ENCODE measurements at places on chromosomes 3 and 15.

- DNase-seq = no peak
Observed at GRCh38 chr3:45041666-45042065, 15.6 kb downstream of the CLEC3B start.

GRCh38 chr3:169996063-169996462, 29.5 kb downstream of the SEC62 start:
- DNase-seq = no peak

- DNase-seq = no peak
Observed at GRCh38 chr3:31364711-31365110, 168.0 kb upstream of the STT3B start.

GRCh38 chr3:172142051-172142863, 102.9 kb downstream of the FNDC3B start:
- peak; percentile 22 for DNase-seq

DNA sequence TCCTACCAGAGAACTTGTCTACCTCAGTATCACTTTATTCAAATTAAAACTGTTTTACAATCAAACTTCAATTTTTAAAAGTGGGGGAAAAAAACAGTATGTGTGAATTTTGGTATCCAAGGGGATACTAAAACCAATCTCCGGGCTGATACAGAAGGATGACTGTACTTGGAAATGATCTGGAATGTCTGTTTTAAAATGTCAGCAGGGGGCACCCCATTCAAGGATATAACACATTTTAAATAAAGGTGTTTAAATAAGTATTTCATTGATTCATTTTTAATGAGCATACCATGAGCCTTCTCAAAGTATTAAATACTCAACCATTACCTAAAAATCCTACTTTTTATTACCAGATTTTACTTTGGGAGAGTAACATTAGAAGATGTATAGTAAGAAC, 67.9 kb downstream of the ULK4 start:
- DNase-seq = peak; percentile 67
